ACHN (cell line): ENCODE measurements at places on chromosomes 4 and X.

DNA sequence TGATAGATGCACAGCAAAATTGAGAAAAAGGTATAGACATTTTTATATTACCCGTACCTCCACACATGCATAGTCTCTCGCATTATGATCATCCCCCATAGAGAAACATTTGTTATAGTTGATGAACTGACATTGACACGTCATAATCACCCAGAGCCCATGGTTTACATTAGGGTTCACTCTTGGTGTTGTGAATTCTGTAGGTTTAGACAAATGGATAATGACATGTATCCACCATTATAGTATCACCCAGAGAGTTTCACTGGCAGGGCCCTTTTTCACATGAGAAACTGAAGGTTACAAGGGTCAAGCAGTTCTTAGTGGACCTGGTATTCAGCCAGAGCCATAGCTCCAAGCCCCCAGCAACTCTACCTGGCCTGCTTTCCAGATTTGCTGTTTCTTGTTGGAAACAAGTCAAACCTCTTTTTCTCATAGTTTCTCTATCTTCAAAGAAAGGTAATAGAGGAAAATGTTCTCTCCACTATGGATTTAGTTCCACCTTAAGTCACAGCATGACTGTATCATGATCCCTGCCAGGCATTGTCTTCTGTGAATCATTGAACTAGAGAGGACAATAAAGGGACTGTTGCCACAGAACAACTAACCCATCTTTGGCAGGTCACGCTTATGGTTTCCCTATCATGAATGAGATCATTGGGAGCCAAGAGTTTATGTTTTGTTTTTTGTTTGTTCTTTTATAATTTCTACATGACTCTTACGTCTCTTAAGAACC is 64.0 kb downstream of the HHIP start:
- DNase-seq = peak; percentile 58

GRCh38 chrX:71533516-71533850 is 579 bp downstream of the OGT start:
- no peak for DNase-seq

- no peak for DNase-seq
Measured at GRCh38 chr4:142331646-142332045, 514.5 kb downstream of the INPP4B start.

DNA sequence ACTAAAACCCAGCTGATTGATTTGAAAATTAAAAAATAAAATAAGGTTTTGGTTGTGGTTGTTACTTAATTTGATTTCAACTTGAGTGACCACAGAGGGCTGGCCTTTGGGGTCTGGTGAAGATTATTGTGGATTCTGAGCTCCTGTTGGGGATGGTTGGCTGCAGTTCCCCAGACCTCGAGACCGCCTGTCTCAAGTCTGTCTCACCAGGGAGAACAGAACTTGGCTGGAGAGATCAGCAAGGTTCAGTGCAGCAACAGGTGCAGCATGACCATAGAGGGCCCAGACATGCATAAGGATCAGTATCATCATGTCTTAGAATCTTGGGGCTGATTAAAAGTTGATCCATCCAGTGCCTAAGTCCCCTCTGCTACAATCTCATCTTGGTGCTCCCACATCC is 491.9 kb downstream of the BCOR start:
- no peak for DNase-seq

DNA sequence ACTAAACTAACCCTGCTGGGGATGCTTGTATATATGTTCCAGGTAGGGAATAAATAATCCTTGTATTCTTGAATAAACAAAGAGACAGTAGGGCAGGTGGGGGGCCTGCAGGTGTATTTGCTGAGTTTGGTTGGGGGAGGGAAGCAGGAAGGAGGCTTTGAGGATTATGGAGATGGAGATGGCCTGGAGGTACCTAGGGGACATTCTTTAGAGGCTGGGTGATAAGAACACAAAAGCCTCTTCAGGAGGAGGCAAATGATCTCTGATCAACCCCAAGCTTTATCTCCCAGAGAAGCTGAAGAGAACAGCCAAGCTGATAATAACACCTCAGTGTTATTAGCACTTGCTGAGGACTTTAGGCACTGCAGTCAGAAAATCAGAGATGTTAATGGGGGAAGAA is 187.7 kb downstream of the MGST2 start:
- no peak for DNase-seq

DNA sequence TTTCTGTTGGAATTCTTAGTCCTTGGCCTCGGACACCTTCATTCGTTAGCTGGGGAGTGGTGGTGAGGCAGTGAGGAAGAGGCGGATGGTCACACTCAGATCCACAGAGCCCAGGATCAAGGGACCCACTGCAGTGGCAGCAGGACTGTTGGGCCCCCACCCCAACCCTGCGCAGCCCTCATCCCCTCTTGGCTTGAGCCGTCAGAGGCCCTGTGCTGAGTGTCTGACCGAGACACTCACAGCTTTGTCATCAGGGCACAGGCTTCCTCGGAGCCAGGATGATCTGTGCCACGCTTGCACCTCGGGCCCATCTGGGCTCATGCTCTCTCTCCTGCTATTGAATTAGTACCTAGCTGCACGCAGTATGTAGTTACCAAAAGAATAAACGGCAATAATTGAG is 23.4 kb downstream of the PIGG start:
- no peak for DNase-seq

GRCh38 chr4:39825741-39826231 is 127.8 kb downstream of the UBE2K start:
- peak; percentile 51 for DNase-seq

DNA sequence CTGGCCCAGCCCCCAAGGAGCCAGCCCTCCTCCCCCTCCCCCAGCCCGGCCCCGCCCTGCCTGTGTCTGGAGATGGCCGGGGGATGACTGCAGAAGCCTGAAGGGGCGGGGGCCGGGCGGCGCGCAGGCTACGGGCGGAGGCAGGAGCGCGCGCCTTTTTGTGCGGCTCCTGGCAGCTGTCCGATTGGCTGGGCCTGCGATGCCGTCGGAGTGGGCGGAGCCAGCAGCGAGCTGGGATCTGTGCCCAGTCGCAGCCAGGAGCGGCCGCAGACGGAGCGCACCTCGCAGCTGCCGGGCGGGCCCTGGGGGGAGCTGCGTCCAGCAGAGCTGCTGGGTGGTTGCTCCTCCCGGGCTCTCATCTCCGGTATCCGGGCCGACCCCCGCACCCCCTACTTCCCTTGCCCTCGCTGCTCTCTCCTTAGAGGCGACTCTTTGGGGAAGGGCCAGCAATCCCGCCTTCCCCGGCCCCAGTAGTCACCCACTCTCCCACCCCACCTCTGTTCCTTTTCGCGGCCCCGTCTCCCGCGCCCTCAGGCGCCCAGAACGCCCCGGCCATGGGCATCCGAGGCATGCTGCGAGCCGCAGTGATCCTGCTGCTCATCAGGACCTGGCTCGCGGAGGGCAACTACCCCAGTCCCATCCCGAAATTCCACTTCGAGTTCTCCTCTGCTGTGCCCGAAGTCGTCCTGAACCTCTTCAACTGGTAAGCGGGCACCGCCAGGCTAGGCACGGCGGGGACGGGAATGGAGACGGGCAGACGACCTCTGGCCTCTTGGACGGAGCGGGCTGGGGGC is at the start of gene GABRQ:
TSS of gene GABRQ (plus strand) at position 247 of the 794 bp plus-strand sequence. CDS start at position 555, 308 bp downstream.
- DNase-seq = no peak

DNA sequence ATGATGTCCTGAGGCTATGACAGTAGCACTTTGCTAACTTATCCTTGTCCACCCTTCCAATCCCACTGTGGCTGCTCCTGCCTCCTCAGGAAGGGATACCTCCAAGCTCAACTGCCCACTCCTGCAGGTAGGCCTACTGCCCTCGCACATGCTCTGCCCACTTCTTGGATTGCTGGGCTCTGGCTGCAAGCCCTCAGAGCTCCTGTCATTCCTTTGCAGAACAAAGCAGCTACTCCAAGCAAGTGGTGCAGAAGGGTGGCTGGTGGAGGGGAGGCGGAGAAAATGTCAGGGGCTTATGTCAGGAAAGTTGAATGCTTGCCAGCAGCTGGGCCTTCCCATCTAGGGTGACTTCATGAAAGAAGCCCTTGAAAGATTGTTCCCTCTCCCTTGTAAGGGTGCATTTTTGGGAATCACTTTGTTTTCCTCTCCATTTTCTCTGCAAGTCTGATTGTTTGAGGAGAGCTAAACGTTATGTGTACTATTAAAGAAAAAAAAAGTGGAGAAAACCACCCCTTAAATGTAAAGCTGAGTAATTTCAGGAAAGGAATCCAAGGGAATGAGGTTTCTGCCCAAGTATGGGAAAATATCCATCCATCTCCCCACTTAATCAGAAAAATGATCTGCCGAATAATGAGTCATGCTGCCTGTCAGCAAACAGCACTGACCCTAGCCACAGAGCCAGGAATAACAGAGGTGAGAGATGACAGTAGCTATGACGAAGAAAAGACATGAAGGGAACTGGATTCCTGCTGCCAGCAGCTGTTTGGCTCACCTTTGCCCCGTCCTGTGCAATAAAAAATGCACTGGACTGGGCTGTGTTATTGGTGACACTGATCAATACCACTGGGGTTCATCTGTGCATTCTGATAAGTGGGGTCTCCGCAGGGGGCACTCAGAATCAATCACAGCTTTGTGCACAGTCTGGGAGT is 102.0 kb downstream of the RTL5 start:
- peak; percentile 5 for DNase-seq

DNA sequence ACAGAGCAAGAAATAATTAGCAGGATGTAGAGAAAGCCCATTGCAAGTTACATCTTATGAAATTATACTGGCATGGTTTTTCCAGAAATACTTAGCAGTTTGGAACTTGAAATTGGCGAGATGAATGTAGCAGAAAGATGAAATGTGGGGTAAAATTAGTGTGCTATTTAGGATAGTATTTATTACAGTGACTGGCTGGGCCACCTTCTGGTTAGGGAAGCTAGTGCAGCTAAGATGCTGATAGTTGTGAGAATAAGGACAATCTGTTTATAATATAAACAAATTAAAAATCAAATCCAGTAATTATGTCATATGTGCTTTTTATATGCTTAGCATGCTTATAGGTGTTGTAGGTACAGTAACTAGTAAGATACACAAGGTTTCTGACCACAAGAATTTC is 74.8 kb downstream of the IL15 start:
- DNase-seq = peak; percentile 17

DNA sequence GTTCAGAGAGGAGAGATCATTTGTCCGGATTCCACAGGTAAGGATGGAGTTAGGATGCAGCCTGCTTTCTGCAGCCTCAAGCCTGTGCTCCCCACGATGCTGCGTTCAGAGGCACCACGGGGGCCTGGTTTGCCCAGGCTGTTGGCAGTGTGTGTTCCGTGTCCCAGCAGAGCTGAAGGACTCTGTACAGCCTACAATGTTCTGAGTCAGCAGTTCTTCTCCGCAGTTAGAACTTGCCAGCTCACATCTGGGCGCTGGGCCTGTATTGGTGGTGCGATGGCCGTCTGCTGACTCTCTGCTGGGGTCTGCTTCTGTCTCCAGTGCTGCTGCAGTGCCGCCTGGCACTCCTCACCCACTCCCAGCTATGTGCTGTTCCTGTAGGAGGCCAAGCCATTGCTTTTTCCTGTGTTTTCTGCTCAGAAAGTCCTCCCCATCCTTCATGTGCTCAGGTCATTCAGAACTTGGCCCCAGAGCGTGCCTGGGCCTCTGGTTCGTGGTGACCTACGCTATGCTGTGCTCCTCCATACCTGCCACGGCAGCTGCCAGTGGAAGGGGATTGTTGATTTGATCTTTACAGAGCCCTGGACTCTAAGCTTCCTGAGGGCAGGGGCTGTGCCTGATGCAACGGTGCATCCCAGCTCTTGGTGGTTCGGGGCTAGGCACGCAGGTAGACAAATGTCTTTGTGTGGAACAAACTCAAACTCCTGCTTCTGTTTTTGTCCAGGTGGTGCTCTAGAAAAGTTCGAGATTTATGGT is 42.6 kb upstream of the TADA2B start:
- no peak for DNase-seq

DNA sequence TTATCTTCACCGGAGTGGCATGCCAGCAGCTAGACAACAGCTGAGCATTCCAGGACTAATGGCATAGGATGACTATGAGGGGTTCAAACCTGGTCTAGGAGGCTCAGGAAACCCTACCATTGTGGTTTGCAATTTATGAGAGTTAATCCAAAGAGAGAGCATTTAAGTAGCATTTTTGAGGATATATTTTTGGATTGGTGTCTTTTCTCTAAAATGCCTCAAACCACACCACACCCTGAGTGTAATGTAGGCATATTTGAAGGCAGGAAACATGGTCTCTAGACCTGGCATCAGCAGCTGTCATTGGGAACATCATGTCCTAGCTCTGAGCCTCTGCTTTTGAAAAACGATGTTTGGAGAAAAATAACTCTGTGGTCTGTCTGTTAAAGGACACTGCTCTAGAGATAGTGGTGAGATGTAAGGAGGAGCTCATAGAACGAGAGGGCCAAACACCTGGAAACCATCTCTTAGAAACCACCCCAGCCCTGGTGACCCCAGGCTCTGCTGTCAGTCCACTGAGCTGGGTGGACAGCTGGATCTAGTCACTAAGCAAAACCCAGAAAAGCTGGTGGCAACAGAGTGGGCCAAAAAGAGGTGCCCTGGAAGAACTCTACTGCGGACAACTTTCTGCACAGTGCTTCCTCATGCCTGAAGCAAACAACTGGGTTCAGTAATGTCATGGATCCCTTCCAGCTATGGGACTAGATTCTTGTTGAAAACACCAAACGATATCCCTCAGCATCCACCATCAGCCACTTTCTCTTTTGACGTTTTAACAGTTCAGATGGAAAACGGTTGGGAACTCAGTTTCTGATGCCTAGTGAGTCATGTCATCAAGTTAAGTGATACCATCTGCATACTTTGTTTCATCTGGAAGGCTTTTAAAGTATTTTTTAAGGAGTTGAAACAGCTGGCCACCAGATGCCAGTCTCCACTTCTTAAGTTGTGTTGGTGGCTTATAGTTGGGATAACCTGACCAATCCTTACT is 100.2 kb upstream of the C1QTNF7 start:
- no peak for DNase-seq

GRCh38 chr4:64464581-64464980 is 55.3 kb upstream of the TECRL start:
- DNase-seq = no peak

- no peak for DNase-seq
Measured at GRCh38 chr4:113350576-113350975, 301.1 kb downstream of the ANK2 start.

- no peak for DNase-seq
Measured at GRCh38 chr4:144689125-144689524, 43.2 kb downstream of the HHIP start.

DNA sequence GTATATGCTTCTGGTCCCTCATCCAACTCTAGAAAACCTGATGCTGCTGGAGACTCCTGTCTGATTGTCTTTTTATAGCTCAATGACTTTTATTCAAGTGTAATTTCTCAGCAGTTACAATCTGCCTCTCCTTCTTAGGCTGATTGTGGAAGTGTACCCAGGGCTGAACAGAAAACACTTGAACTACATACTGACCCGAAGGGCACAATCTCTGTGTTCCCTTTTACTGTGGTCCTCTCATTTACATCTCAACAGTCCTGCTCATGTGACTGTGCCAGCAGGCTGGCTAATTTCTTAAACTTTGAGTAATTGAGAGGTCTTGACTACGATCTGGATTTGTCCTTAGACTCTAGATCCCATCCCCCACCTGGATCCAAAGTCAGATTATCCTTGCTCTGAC is 863.4 kb downstream of the PDHA2 start:
- no peak for DNase-seq
